ENCODE measurements at places on chromosomes 4 and X.
A peak's percentile ranks its signal among the peaks of the same experiment; 100 is the strongest.

DNA sequence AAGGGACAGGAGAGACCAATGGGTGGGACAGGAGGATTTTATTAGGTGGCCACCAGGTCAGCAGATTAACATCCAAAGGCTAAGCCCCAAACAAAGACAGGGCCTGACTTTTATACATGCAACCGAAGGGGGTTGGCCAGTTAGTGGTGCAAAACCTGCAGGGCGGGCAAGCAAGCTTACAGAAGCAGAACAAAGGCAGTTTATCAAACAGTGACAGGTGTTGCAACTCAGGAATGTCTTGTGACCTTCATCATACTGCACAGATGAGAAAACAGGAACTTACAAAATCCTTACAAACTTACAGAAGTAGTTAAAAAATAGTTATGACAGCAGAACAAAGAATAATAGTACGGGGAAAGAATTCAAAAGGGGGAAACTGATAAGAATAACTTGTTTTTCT lies 708.1 kb downstream of the GLUD2 start:
- no peak overlapping the region for H3K4me3 ChIP-seq
- no peaks in the 10 kb centered on the region for H3K4me1 ChIP-seq
- no peaks in the 10 kb centered on the region for H3K36me3 ChIP-seq
- DNase-seq: no peak
- H3K27me3 ChIP-seq: no peaks in the 10 kb centered on the region
- no peak overlapping the region for H3K27ac ChIP-seq

- no peak for DNase-seq
- no peak overlapping the region for H3K27ac ChIP-seq
- peaks cover 20% of the 10 kb centered on the region for H3K36me3 ChIP-seq
- peaks cover 2% of the 10 kb centered on the region for H3K4me1 ChIP-seq
These were observed 25.9 kb downstream of the OFD1 start for GRCh38 chrX:13760426-13760825.

DNA sequence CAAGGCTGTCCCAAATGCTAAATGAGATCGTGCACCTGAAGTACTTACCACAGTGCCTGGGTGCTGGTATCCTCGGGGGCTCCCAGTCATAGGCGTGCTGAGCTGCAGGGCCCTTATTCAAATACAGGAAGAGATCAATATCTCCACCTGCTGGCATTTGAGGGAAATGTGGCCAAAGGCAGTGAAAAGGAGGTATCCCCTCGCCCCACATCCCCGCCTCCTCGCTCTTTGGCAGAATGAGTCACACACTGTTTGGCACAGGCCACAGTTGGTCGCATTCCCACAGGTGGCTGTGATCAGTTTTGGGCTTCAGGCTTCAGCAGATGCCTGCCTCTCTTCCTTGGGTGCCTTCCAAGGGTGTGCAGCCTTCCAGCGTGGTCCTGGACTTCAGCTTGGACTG lies 28.4 kb downstream of the ZNF185 start:
- DNase-seq: peak; percentile 68
- H3K36me3 ChIP-seq: no peaks in the 10 kb centered on the region
- no peak overlapping the region for H3K27ac ChIP-seq
- no peak overlapping the region for H3K4me3 ChIP-seq
- H3K27me3 ChIP-seq: no peaks in the 10 kb centered on the region

- H3K36me3 ChIP-seq: no peaks in the 10 kb centered on the region
- H3K27me3 ChIP-seq: peaks cover 6% of the 10 kb centered on the region
- H3K4me1 ChIP-seq: no peaks in the 10 kb centered on the region
- no peak for DNase-seq
- H3K4me3 ChIP-seq: no peak overlapping the region
These were observed 217.6 kb upstream of the TTC29 start for GRCh38 chr4:147163311-147163710.

GRCh38 chr4:6125103-6125651 lies 75.2 kb downstream of the JAKMIP1 start:
- H3K27ac ChIP-seq: no peak overlapping the region
- H3K27me3 ChIP-seq: no peaks in the 10 kb centered on the region
- no peaks in the 10 kb centered on the region for H3K36me3 ChIP-seq

DNA sequence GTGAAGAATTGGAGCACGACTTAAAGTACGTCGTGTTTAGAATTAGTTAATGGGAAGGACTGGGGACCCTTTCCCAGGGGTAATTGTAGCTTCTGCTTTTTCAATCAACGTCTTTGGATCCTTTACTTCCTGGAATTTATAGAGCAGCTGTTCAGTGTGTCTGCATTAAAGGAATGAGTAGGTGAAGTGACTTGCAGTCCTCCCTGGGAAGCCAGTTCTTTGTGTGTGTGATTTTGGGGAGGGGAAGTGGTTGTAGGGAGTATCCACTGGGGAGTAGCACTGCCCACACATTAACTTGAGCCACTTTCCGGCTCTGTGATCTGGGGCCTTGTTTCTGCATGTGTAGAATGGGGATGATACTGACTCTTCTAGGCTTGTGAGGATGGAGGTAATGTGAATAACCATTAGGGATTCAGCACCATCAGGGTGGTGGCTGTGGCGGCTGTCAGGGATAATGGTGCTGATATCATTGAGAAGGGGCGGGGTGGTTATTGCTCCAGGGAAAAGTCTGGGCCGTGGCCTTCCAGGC lies 54.7 kb downstream of the TMEM131L start:
- no peak for DNase-seq
- peak overlapping the region; percentile 96 for H3K27ac ChIP-seq
- H3K4me3 ChIP-seq: peak overlapping the region; percentile 70
- H3K4me1 ChIP-seq: peaks cover 85% of the 10 kb centered on the region

GRCh38 chr4:6937754-6938153 lies 28.1 kb downstream of the TBC1D14 start:
- peak overlapping the region; percentile 45 for H3K27ac ChIP-seq
- no peaks in the 10 kb centered on the region for H3K27me3 ChIP-seq
- no peak for DNase-seq
- H3K4me3 ChIP-seq: no peak overlapping the region

DNA sequence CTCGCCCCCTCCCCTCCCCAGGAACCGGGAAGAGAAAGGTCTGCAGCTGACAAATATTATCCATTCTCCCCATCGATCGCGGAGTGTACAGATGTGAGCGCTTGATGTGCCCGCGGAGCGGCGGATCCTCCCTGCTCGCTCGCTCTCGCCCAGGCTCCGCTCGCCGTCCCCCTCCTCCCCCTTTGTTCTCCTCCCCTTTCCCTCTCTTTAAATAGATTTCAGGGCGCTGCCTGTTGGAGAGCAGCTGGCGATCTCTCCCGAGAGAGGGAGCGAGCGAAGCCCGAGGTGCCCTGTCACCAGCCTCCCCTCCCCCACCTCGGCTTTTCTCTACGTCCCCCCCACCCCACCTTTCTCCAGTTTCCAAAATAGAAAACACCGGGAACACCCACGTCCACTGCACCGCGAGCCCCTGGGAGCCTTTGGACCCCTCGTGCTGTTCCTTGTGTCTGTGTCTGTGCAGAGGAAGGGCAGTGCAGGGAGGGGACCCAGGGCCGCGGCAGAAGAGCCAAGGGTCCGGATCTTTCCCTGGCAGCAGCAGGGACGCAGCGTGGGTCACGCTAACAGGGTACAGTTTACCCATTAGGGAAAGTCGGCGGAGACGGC lies 56.6 kb upstream of the BCOR start:
- peak overlapping the region; percentile 75 for H3K4me3 ChIP-seq
- DNase-seq: no peak
- H3K4me1 ChIP-seq: peaks cover 23% of the 10 kb centered on the region
- no peaks in the 10 kb centered on the region for H3K36me3 ChIP-seq

DNA sequence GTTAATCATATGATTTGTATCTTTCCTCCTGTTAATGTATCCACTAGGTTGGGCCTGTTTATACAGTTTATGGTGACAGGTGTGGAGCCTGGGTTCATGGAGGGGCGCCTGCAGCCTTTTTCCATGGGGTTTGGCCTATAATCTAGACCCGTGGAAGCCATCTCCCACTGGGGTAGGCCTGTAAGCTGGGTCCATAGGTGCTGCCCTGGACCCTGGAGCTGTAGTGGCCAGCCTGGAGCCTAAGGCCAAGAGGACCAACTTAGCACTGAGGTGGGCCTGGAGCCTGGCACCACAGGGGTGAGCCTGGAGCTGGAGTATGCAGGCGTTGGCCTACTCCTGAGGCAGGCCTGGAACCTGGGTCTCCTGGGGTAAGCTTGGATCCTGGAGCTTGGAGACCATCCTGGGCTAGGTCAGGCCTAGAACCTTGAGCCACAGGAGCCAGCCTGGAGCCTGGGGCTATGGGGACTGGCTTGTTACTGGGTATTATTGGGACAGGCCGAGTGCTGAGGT lies 249.4 kb upstream of the HTR2C start:
- no peaks in the 10 kb centered on the region for H3K4me1 ChIP-seq
- no peak overlapping the region for H3K4me3 ChIP-seq
- H3K36me3 ChIP-seq: no peaks in the 10 kb centered on the region
- no peak overlapping the region for H3K27ac ChIP-seq
- no peak for DNase-seq

DNA sequence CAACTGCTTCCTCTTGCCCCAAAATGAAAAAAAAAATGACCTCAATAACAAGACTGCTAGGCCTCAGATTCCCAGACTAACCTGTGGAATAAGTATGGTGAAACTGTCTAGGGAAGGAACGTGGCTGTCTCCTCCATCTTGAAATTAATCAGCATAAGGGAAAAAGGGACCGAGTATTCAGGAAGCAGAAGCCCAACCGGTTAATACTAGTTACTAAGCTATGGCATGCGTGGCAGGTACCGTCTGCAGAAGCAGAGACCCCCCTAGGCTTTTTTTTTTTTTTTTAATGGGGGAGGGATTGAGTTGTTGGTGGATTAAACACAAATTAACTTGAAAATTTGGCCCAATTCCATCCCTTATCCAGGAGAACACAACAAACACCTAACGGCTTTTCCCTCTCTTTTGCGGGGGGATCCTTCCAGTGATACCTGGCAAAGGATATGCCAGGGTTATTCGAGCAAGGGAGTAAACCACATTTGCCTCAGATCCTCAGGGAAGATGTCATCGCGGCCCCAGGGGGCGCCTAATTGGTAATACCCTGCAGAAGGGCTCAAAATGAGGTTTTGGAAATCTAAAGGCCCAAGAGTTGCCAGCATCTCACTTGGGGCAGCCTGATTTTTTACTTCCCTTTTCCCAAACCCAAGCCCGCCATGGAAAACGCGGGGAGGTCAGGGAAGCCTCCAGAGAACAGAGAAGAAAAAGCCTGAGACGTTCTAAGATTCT lies 893 bp downstream of the RLIM start:
- H3K27me3 ChIP-seq: no peaks in the 10 kb centered on the region
- H3K4me3 ChIP-seq: peak overlapping the region; percentile 98
- H3K27ac ChIP-seq: peak overlapping the region; percentile 100
- peaks cover 22% of the 10 kb centered on the region for H3K36me3 ChIP-seq
- H3K4me1 ChIP-seq: peaks cover 26% of the 10 kb centered on the region
- no peak for DNase-seq

- no peak for DNase-seq
- no peaks in the 10 kb centered on the region for H3K36me3 ChIP-seq
- no peaks in the 10 kb centered on the region for H3K4me1 ChIP-seq
These were observed 81.9 kb downstream of the STK32B start for GRCh38 chr4:5133201-5133600.

All from activated CD8-positive, alpha-beta T cell treated with anti-CD3 and anti-CD28 coated beads, Interleukin-2, amount 10 ng/mL, durations not matched to agents 7 days and 5 days (primary cell).